ENCODE measurements at places on chromosomes 2 and 18.

- DNase-seq, result no peak
These were observed 92.5 kb upstream of the MAP2 start for GRCh38 chr2:209331291-209331844.

DNA sequence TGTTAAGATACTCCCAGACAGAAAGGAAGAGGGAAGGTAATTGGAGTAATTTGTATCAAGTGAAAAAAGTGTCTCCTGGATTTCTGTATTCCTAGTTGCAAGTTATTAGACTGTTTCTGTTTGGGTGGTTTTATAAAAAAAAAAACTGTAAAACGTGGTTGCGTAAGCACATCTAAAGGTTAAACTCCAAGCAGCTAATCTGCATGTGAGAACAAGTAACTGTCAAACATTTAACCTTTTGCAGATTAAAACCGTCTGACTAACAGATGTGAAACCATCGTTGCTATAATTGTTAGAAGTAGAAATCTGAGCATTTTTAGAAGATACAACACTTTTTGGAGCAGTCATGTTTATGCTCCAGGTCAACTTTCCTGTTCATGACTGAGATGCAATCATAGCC, 72.3 kb downstream of the AFF3 start:
- no peak for DNase-seq

- peak; percentile 14 for DNase-seq
These were observed 4.7 kb downstream of the EEF1B2 start for GRCh38 chr2:206164261-206164862.

- DNase-seq, result no peak
These were observed 1240.8 kb upstream of the CRIM1 start for GRCh38 chr2:35114765-35115164.

DNA sequence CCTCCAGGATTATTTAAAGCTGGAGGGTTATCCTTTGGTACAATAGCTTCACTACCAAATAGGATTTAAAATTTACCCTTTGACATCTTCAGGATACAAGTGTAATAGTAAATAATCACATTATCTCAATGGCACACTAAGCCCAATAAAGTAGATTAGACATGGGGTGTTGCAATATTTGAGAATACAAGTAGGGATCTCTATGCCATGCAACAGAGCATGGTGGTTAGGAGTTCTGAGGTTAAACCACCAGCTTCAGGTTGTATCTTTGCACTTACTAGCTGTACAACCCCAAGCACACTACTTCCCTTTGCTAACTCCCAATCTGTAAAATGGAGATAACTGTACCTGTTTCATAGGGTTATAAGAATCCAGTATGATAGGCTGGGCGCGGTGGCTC, 6.2 kb downstream of the MBD2 start:
- DNase-seq, result no peak

- no peak for DNase-seq
These were observed 33.7 kb upstream of the NPAS2 start for GRCh38 chr2:100786297-100786658.

DNA sequence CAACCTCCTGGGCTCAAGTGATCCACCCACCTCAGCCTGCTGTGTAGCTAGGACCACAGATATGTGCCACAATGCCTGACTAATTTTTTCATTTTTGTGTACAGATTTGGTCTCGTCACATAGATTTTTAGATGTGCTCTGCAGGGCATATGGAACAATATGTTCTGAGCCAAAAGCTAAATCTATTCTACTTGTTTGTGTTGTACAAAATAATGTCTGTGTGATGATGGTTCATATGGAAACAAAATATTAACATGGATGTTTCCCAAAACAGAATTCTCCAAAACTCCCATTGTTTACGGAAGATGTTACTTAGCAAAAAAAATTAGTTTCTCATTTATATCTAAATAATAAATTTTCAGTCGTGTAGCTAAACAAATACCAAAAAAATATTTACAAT, 12.6 kb upstream of the KLHL23 start:
- no peak for DNase-seq

- no peak for DNase-seq
These were observed 123.3 kb downstream of the LTBP1 start for GRCh38 chr2:33069894-33070651.

- DNase-seq, result no peak
These were observed 76.9 kb downstream of the USP40 start for GRCh38 chr2:233489666-233490065.

DNA sequence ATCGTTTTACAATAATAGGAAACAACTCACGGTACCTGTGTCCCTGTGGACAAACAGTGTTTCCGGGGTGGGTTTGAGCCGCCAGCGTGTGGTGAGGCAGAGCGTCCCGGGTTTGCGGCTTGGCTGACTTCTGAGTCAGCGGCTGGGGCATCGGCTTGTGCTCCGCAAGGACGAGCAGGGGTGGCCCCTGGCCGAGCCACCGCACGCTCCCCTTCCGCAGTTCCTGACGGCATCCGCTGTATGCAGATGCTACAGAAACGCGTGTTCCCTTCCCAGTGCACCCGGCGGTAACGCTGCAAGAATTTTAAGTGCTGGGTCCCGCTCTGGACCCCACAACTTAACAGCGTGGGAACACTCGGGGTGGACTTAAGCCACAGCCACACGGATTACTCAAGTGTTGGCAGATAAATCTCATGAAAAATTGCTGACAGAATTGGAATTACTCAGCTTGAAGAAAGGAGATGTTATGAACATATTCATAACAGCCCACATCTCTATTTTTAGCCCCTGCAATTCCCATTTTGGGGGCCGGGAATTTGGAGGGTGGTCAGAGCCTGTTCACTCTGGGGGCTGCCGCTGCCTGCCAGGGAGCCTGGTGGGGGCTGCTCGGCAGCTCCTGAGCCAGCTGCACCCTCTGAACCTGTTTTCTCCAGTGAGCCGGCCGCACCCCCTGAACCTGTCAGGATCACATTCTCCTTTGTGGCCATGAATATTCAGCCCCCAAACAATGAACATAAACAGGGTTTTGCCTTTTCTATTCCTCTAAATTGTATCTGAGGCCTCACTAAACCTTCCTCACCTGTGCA, 12.6 kb upstream of the KCNG2 start:
- DNase-seq, result no peak

DNA sequence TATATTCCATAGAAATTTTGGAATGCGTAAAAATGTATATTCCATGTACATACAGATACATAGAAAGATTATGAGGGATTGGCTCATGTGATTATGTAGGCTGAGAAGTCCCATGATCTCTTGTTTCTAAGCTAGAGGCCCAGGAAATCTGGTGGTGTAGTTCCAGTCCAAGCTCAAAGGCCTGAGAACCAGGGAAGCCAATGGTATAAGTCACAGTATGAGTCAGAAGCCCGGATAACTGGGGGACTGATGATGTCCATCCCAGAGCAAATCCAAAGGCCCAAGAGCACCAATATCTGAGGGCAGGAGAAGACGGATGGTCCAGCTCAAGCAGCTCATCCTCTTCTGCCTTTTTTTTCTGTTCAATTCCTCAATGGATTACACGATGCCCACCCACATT, 385.0 kb upstream of the KLHL29 start:
- DNase-seq, result no peak

DNA sequence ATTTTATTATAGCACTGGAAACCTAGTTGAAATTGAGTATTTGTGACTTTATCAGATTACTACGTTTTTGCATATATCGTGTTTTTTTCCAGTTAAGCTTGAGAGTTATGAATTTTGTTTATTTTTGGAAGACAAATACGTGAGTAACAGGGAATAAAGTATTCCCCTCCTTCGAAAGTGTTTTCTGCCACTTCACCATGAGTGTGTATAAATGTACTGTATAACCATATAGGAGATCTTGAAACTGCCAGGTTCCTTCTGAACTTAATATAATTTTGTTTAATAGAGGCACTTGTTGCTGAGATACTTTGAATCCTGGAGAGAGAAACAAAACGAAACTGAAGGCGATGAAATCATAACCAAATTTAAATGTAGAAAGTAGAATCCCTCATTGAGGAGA, 1004.4 kb upstream of the ZEB2 start:
- no peak for DNase-seq

Measured in NCI-H526 treated with DMSO at 0.1 percent for 48 hours (cell line).